Stimulated activated memory B cell treated with anti-CD40 and anti-IgM and Interleukin-4, amounts not matched to agents 10 μg/mL and 1 μg/mL and 100 μg/mL, for 72 hours (primary cell): ENCODE measurements at places on chromosomes 2 and 18.

DNA sequence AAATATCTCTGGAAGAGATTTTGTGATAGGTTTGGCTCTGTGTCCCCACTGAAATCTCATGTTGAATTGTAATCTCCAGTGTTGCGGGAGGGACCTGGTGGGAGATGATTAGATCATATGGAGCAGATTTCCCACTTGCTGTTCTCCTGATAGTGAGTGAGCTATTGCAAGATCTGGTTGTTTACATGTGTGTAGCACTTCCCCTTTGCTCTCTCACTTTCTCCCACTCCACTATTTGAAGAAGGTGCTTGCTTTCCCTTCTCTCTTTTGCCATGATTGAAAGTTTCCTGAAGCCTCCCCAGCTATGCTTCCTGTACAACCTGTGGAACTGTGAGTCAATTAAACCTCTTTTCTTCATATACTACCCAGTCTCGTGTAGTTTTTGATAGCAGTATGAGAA lies 97.0 kb upstream of the FN1 start:
- no peak for ATAC-seq

- ATAC-seq = no peak
Observed at GRCh38 chr2:96876269-96877041, 6.6 kb upstream of the SEMA4C start.

GRCh38 chr2:150387586-150388288 lies 99.7 kb downstream of the RND3 start:
- ATAC-seq = no peak

DNA sequence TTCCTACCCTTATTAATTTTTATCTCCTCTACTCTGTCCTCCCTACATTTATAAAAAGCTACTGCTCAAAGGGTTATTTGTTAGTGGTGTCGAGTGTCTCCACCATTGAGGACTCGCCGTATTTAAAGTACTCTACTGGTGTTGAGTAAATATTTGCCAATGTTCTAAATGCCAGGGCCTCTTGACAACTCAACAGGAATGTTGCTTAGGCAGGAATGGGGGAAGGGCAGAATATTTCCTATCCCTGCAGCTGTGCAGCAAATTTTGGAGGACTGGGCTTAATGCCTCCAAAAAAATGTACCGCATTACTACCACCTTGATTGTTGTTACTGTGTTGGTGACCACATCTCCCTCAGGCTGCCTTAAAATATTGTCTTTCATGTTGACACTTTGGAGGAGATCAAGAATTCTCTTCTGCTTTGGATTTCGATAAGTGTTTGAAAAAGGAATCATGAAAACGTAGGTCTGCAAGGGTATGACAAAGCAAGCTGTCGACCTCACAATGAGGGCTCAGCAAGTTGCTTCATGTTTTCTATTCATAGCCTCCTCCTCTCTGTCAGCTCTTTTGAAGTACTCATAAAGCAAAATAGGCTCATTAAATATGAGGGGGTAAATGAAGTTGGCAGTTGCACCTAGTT lies 84.3 kb downstream of the EFEMP1 start:
- no peak for ATAC-seq

- no peak for ATAC-seq
Observed at GRCh38 chr2:220717283-220717682, 854.8 kb downstream of the EPHA4 start.
